Activated T-helper 1 cell treated with anti-CD3 and anti-CD28 coated beads, Interleukin-2, amount 50 U/mL, for 16 hours (primary cell): ENCODE measurements at places on chromosomes 3 and 15.

DNA sequence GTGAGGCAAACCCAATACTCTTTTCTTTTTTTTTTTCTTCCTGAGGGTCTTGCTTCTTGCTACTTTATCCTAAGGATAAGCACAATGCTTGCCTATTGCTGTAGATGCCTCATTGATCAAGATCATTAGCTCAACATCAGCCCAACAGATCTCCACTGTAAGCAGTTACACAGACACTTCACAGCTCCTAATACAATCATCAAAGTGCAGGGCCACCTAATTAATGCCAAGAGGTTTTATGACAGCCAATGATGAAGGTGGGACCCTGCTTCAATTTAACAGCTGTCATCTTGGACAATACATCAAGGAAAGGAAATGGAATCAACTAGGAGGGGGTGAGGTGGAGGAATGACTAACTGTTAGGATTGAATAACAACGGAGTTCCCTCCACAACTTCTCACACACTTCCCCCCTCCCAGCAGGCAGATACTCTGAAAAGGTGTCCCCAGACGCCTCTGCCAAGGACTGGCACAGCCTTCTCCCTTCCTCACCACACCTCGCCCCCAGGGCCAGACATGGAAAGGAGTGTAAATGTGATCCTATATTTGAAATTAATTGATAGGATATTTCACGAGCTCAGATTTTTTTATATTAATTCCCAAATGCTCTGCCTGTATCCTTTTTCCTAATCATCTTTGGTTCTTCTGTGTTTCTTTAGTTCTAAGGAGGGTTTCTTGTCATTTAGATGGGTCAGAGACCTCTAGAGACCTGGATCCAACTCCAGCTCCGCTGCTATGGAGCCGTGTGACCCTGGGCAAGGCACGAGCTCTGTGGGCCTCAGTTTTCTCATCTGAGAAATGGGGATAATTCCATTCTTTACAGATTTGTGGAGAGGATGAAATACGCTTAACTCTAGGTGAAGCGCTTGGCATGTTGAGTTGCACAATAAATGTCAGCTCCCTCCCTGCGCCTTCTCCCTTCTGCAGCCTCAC, 1.2 kb downstream of the DCLK3 start:
- no peak for DNase-seq

DNA sequence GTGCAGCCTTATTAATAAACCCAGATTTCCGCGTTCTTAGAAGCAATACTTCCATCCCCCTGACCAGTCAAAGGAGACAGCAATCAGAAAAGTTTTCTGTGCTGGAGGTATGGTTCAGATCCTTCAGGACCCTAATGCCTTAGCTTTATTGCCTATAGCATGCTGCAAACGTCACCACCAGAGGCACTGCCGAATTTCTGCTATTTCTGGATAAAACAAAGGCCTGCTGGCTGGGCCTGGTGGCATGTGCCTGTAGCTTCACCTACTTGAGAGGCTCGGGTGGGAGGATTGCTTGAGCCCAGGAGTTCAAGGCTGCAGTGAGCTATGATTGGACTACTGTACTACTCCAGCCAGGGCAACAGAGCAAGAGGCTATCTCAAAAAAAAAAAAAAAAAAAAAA, 407.2 kb downstream of the FOXP1 start:
- no peak for DNase-seq

DNA sequence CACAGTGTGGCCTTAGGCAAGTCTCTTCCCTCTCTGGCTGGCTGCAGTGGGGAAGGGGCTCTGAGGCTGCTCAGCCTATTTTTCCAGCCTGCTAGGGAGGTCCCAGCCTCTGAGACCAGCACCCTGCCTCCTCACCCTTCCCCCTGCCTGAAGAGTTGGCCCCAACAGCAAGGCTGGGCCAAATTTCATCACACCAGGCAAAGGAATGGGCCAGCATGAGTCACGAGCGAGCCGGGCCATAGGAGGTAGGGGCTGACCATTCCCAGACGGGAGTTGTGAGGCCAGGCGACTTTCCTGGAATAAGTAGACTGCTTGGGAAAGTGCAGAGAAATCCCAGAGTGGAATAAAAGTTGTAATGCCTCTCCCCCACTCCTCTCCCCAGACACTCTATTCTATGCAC, 5.7 kb upstream of the FBLN2 start:
- no peak for DNase-seq

DNA sequence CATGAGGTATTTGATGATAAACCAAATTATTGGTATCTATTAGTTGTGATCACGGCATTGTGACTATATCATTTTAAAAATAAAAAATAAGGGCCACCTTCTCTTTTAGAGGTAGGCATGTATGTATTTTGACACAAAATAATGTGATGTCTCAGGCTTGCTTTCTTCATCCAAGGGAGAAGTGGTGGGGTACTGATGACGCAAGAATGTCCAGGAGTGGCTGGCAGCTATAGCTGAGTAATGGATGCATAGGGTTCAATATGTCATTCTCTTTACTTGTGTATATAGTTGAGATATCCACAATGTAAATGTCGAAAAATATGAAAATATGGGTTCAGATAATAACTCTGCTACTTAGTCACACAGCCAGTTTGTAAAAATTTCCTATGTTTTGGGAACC, 46.8 kb upstream of the NSMCE3 start:
- no peak for DNase-seq

DNA sequence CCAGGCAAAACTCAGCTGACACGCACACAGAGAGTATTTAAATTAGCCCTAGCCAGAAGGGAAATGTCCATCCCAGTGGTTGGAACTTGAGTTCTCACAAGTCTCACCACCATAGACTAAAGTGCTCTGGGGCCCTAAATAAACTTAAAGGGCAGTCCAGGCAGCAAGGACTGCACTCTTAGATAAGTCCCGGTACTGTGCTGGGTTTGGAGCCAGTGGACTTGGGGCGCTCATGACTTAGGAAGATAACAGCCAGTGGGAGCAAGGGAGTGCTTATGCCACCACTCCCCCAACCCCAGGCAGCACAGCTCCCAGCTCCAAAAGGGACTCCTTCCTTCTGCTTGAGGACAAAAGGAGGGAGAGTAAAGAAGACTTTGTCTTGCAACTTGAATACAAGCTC, 319.5 kb upstream of the GPR149 start:
- DNase-seq, result no peak

DNA sequence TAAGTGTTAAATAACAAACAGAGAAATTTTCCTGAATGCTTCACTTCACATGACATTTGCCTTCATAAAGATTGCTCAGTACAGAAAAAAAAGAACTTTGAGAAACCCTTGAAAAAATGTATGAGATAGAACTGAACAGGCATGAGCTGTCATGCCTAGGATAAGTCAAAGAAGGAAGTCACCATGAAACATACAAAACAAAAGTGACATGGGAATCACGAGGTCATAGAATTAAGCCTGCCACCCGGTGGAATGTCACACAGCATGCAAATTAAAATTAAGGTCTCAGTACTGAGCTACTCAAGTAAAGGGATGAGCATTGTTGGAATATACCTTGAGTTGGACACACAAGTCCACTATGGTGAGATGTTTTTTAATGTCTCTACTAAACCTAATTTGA, 652.5 kb upstream of the NECTIN3 start:
- no peak for DNase-seq

DNA sequence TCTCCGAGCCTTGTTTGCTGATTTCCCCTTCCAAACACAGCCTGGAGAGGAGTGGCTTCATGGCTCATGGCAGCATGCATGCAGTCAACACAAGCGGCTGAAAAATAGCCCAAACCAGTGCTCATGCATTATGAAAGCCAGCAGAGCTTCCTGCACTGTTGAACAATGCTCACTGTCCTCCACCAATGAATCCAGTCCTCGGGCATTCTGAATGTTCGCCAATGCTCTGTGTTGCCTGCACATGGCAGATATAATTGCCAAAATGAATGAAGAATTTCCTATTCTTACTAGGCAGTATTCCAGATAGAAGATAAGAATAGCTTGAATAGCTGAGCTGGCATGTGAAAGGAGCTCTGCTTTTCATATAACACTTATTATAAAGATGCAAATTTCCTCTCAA, 252.7 kb downstream of the ROBO1 start:
- DNase-seq, result no peak

GRCh38 chr3:52398670-52399081, 46.2 kb downstream of the SEMA3G start:
- no peak for DNase-seq

- DNase-seq, result no peak
These were observed 106.8 kb downstream of the EDEM1 start for GRCh38 chr3:5294356-5294755.

- DNase-seq, result no peak
These were observed 40.0 kb downstream of the CTXND1 start for GRCh38 chr15:80211976-80212375.

GRCh38 chr15:63044077-63044644, 1.6 kb downstream of the TPM1 start:
- DNase-seq, result no peak

DNA sequence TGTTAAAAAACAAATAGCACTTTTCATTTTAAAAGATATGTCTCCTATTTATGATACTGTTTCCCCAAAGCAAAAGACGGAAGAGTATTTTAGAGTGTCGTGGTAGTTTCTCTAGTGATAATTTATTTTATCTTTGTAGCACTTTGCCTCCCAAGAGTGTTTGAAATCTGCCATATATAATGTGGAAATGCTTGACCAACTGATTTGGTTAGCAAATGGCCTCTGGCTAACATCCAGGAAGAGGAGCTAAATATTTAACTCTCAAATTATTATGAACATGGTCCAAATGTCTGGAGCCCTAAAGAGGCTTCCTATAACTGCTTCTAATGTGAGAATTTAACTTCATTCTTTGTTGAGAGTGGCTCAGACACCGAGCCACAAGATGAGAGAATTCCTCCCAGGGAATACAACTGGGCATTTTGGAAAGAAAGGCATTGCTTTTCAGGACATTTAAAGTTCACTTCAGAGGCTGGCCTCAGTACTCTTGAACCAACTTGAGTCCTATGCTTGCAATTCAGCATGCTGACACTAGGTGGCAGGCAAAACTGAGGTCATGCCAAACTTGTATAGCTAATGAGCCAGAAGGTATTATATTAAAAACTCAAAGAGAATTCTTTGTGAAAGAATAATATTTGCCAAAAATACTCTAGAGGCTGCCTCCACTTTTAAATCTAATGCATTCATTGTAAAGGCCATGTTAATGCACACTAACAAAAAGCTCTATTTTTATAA, 104.5 kb downstream of the RARB start:
- DNase-seq, result no peak

DNA sequence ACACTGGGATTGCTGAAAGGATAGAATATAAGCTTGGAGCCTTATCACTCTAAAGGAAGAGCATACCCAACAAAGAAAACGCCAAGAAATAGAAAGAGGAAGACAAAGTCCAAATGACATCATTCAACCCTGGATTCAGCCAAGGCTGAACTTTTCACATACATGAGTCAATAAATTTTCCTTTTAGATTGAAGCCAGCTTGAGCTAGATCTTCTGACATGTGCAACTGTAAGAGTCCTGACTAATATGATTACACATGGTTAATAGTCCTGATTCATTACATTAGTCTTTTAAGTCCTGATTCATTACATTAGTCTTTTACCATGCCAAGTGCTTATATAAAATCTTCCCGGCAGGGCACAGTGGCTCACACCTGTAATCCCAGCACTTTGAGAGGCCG, 13.6 kb upstream of the DENND6A start:
- DNase-seq, result no peak

- DNase-seq, result no peak
These were observed 62.2 kb downstream of the PYDC2 start for GRCh38 chr3:191523148-191523547.

DNA sequence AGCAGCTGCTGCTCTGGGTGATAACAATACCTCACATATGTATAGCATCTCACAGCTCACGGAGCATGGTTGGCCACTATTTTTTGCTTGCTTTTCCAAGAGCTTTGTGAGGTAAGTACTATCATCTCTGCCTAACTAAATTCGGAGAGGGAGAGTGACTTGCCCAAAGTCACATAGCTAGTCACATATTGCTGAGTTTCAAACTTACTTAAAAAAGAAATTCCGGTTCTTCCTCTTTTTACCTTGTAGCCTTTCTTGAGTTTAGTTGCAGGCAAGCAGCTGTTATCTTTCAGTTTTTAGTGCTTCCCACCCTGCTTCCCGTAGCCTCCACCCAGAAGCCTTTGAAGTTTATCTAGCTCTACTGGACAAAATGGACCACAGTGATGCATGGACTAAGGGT, 309.2 kb downstream of the PDCD6IP start:
- no peak for DNase-seq

DNA sequence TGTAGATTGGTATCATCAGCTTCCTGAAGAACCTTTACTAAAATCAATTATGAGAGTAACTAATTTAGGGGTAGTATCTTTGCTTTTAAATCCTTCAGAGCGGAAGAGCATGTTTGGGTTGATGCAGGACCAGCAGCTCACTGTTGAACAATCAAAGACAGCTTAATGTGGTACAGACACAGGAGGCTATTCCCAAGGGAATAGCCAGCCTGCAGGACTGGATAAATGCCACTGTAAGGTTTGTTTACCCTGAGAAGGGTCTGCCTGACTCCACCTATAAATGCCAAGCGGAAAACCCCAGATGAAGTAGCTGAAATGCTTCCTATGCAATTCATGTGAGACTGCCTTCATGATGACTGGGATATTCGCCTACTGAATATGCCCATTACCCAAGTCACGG, 16.0 kb upstream of the STAC start:
- no peak for DNase-seq

DNA sequence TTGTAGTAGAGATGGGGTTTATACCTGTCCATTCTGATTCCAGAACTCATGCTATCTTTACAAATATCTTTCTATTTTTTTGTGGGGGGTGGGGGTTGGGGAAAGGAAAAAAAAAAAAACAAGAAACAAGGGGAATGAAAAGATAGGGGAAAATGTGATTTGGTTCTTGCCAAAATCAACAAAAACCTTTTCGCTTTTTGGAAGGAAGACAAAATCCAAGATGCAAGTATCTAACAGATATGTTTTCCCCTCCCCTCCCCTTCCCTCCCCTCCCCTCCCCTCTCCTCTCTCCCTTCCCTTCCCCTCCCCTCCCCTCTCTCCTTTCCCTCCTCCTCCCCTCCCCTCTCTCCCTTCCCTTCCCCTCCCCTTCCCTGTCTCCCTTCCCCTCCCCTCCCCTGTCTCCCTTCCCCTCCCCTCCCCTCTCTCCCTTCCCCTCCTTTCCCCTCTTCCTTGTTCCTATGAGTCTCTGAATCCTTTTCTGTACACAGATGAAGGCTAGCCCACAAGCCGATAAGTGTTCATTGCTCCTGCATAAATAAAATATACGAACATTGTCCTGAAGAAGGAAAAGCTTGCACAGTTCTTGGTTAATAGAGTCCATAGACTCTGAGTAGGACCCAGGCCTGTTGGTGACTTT, 551.9 kb downstream of the EDEM1 start:
- DNase-seq, result no peak

DNA sequence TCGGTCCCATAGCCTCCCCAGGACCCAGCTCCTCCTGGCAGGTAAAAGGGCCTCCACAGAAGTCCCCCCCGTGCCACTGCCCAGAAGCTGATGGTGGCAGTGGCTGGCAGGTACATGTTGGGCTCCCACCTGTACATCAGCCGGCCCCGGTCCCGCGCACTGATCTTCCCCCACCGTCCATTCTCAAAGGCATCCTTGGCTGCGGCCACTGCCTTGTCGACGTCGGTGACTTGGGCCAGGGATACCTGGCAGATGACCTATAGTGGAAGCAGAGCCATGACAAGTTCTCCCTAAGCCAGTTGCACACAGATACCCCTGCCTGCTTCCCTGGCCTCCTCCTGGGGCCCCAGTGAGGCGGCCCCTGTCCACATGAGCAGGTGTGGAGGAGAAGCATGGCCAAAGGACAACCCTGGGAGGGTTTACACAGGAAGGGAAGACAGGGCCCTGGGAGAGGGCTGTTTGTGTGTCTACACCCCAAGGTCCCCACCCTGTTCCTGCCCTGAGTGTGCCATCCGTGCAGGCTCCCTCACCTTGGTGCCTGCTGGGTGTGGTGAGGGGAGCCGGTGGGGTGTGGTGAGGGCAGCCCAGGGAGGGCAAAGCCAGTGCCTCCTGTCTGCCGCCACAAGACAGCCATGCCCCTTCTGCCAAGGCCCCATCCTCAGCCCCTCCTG, 44.8 kb downstream of the ALDH1L1 start:
- no peak for DNase-seq
